Activated CD4-positive, alpha-beta T cell treated with anti-CD3 and anti-CD28 coated beads, Interleukin-2, amount 10 ng/mL, durations not matched to agents 7 days and 5 days (primary cell): ENCODE measurements at places on chromosomes 5 and 9.

GRCh38 chr9:13756943-13757342, 477.5 kb upstream of the MPDZ start:
- DNase-seq: no peak

DNA sequence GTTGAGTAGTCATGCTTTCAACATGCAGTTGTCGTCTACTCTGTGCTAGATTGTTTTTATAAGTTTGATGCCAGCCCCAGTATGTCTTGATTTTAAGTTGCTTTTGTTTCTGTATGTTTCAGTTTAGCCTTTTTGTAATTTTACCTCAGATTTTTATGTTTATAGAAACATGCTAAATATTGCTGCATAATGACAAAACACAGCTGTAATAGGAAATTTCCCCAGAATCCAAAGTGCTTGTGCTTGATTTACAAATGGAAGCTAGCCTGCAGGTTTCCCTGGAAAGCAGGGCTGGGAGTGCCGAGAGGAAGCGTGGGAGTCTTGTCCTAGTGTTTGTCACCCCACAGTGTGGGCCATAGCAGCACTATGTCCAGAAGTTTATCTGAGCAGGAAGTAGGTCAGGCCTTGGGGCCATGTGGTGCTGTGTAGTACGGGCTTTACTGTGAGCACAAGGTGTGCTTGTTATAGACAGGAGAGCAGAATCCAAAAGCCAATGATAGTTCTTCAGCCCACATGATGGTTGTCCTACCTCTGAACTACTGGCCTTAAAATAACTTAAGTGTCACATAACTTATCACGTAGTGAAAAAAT, 100.0 kb upstream of the NREP start:
- no peak for DNase-seq

GRCh38 chr5:37568893-37569292, 189.8 kb downstream of the WDR70 start:
- DNase-seq: no peak

DNA sequence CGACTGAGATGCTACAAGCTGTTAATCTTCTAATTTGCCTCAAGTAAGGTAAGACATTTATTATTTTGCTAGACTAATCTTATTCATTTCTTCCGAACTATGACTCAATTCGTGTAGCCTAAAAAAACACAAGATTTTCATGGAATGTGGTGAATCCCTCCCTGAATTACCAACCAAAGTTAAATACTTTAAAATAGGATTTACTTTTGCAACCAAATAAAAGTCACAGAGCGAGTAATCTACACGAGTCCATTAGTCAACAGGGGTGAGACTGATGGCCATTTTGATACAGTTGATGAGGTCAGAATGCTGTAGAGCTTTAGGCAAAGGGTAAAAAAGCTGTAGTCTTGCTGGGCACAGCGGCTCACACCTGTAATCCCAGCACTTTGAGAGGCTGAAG, 13.1 kb upstream of the BNC2 start:
- no peak for DNase-seq

GRCh38 chr5:55052383-55052931, 28.4 kb downstream of the GZMK start:
- no peak for DNase-seq

DNA sequence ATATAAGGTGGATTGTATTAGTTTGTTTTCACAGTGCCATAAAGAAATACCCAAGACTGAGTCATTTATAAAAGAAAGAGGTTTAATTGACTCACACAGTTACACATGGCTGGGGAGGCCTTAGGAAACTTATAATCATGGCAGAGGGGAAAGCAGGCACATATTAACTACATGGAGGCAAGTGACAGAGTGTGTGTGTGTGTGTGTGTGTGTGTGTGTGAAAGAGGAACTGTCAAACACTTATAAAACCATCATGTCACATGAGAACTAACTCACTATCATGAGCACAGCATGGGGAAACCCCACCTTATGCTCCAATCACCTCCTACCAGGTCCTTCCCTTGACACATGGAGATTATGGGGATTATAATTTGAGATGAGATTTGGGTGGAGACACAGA, 118.6 kb downstream of the SPEF2 start:
- no peak for DNase-seq

GRCh38 chr9:127735530-127736185, 564 bp upstream of the TOR2A start:
- DNase-seq: no peak

DNA sequence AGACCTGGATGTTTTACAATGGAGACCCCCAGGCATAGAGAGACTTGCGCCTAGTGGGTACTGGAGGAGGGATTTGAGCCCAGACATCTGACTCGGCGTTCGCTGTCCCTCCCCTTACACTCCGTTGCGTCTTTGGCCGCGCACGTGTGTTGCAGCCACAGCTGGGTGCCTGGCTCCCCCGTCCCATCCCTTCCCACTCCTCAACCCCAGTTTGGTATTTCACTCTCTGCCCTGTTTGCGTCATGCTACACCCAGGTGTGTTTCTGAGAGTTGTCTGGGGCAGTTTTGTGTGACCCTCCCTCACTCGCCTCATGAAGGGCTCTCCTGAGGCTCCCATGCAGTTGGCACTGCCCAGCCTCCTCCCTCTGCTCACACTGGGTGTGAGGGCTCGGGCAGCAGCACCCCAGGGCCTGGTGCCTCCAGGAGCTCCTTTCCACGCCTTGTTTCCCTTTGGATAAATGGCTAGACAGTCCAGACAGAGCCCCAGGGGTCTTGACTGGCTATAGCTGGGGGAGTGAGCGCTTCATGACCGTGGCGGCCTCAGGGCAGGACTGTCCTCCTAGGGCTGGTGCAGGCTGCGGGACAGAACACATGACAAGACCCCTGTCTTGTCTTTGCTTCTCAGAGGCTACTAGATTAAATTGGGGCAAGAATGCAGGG, 13.6 kb downstream of the TCF7 start:
- no peak for DNase-seq

DNA sequence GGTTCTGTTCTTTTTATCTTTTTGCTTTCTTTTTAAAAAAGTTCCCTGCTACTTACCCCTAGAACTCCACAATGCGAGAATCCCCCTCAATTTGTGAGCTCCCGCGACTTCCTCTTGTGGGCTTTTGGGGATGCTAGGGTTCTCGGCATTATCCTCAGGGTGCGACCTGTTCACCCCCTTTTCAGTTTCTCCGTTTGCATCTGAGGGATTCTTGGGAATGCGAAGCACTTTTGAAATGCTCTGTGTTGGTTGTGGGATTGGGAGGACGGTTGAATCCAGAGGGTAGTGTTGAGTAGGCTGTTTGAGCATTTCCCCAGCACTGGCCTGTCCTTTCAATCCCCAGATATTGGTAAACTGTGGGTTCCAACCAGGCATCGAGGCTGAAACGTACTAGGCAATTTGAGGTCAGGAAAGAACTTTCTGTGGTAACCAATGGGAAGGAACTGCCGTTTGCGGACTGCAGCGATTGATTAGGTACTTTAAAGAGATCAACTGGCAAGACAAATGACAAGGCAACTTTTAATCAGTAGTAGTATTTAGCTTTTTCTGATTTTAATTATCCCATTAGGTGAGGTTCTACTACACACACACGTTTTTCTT, 415 bp downstream of the XRCC4 start:
- DNase-seq: peak; percentile 23

- DNase-seq: no peak
These were observed 62.8 kb downstream of the RAPGEF1 start for GRCh38 chr9:131677049-131677443.

GRCh38 chr5:69415584-69415958, 655 bp downstream of the MARVELD2 start:
- no peak for DNase-seq
